Peyer's patch (tissue), 4 donors: ENCODE measurements at places on chromosomes 5 and 9.

- no peak for DNase-seq
These were observed 9.6 kb downstream of the EPB41L4B start for GRCh38 chr9:109311286-109311685.

DNA sequence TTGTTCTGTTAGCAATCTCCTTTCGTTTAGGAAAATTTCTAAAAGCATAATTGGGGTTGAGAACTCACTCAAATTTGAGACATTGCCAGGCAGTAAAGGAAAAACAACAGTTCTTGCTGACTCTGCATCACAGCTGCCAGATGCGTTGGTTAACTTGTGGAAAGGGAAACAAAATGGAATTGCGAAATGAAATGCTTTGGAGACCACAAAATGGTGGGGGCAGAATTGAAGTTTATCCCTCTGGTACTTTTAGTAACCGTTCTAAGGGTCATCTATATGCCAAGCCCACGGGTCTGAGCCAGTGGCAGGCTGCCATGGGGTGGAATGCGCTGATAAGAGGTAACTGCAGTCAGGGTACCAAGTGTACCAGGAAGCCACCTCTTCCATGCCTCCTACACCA is 28.6 kb upstream of the SELENOP start:
- no peak for DNase-seq

- no peak for DNase-seq
These were observed 247.8 kb downstream of the IZUMO3 start for GRCh38 chr9:24297931-24298330.

- DNase-seq, result peak; percentile 73
These were observed 8.4 kb upstream of the IL6ST start for GRCh38 chr5:56003179-56003578.

GRCh38 chr9:1871626-1872419 is 143.3 kb upstream of the SMARCA2 start:
- no peak for DNase-seq

GRCh38 chr5:80033513-80033912 is 1.6 kb upstream of the THBS4 start:
- DNase-seq, result no peak

GRCh38 chr9:4970970-4971641 is 14.0 kb upstream of the JAK2 start:
- DNase-seq, result peak; percentile 62

DNA sequence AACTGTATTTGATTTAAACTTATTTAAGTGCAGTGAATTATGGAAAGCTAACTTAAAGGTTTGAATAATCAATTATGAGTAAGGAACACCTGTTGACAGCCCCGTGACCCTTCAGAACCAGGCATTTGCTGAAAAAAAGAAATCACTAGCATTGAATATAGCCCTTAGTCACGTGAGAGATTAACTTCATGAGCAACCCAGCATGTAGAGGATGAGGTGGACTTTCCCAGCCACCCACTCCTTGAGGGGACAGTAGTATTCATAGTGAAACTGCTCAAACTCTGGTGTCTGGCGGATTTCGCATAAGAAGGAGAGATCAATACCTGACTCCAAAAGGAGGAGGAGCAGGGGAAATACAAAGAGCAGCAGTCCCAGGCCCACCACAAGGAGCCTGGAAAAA is 184.8 kb upstream of the RASEF start:
- DNase-seq, result no peak

- no peak for DNase-seq
These were observed 32.4 kb upstream of the CTNNA1 start for GRCh38 chr5:138720840-138721239.
